ENCODE measurements at places on chromosomes 4 and X. TPM values are rescaled to one million over a fixed set of nuclear protein-coding genes. Genes with fewer than 3 reads are reported as not detected.

MAGEE1 gene
- 2.9 TPM for polyA plus RNA-seq

CLDN34 gene
- polyA plus RNA-seq: not detected

ADAMTS3 gene
- polyA plus RNA-seq: 0.15 TPM

DDIT4L gene
- polyA plus RNA-seq: 0.21 TPM

NMU gene
- polyA plus RNA-seq: not detected

- no peaks in the 10 kb centered on the region for H3K27me3 ChIP-seq
- H3K4me3 ChIP-seq: peak overlapping the region; percentile 58
- no peaks in the 10 kb centered on the region for H3K36me3 ChIP-seq
Observed at GRCh38 chr4:89307178-89307445, 488 bp downstream of the GPRIN3 start.

DNA sequence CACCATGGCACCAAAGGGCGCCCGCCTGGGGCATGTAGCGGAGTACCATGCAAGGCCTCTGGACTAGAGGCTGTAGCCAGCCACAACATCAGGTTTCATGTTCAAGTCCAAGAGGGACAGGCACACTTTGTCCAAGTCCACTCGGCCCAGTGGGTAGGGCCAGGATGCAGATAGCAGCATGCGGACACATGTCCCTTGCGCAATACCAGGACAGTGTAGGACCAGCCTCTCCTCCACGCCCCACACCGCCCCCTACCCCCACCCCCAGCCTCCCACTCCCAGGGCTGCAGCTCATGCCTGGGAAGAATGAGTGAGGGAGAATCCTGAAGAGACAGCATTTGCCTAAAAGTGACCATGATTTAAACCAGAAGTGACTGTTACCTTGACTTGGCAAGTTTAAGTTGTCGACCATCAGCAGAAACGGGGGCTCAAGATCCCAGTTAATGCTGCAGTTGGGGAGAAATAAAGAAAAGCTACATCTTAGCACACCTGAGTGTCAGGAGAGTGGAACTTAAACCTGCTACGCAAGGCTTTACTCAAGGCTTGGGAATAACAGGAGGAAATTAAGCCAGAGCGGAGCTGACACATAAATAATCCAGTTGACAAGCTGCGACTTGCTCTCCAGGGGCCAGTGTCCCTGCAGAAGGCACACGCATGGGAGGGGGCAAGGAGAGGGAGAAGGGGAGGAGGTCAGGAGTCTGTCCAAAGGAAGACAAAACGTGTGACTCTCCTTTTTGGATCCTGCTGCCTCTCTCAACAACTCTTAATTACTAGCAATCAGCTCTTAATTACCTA lies 221.7 kb downstream of the BCOR start:
- DNase-seq: no peak
- H3K27ac ChIP-seq: no peak overlapping the region
- no peaks in the 10 kb centered on the region for H3K27me3 ChIP-seq
- H3K4me1 ChIP-seq: no peaks in the 10 kb centered on the region
- H3K36me3 ChIP-seq: no peaks in the 10 kb centered on the region

DNA sequence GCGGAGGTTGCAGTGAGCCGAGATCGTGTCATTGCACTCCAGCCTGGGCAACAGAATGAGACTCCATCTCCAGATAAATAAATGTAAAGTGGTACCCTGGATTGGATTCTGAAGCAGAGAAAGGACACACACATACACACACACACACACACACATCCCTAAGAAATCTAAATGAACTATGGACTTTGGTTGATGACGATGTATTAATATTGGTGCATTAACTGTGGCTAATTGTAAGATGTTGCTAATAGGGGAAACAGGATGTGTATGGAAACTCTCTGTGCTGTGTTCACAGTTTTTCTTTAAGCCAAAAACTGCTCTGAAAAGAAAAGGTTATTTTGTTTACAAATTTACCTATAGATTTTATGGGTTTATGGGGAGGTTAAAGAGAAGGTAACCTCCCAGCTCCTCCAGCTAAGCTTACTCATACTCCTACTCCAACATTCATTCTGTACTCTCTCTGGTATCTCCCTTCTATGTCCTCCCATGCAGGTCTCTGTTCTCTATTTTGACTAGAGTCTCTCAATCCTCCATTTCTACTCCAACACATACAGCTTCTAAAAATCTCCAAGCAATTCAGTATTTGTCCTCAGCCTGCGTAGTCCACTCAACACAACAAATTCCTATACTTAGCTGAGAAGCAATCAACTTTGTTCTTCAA lies 46.5 kb upstream of the RELL1 start:
- no peak for DNase-seq
- H3K4me3 ChIP-seq: no peak overlapping the region
- no peak overlapping the region for H3K27ac ChIP-seq
- H3K27me3 ChIP-seq: no peaks in the 10 kb centered on the region
- no peaks in the 10 kb centered on the region for H3K36me3 ChIP-seq
- H3K4me1 ChIP-seq: no peaks in the 10 kb centered on the region

DNA sequence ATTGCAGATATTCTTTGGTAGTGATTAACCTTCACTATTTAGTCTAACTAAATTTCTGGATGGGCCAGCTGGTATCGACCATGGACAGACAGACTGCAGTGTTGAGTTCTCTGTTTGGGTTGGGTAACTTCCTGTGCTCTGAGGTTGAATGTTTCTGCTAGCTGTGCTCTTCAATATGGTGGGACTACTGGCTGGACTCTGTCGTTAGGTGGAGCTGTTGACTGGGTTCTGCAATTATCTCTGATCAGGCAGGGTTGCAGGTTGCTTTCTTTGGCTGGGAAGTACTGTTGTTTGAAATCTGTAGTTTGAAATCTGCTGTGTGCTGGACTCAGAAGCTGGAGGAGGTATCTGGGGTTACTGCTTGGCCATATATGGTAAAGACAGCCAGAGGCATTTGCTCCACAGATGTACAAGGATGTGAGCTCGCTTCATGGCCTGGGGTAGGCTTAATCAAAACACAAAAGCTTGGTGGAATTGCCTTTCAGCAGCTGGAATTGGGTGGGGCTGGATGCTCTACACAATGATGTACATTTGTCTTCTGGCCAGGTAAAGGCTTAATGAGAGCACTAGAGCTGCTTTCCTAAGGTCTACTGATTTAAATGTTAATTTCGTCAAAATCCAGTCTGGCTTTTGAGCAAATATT lies 1472.0 kb downstream of the FAM133A start:
- DNase-seq: no peak
- H3K27me3 ChIP-seq: no peaks in the 10 kb centered on the region
- no peak overlapping the region for H3K4me3 ChIP-seq
- H3K27ac ChIP-seq: no peak overlapping the region
- H3K36me3 ChIP-seq: no peaks in the 10 kb centered on the region

DNA sequence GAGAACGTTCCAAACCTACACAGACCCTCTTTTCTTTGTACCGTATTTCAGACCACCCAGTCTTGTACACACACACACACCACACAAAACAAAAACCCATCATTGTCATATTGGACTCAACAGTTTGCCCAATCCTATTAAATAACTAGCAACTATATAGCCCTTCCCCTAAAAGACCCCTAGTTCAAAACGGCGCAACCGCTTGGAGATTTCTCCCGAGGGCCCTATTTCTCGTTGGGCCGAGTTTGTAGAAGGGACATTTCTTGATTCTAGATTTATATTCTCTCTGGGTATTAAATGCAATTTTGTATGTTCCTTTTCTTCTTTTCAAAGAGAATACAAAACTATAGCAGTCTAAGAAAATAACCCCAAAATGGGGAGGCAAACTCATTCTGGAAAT lies 547 bp upstream of the PDGFRA start:
- DNase-seq: no peak
- H3K27me3 ChIP-seq: peaks cover 82% of the 10 kb centered on the region
- H3K4me1 ChIP-seq: peaks cover 88% of the 10 kb centered on the region
- peak overlapping the region; percentile 74 for H3K27ac ChIP-seq

GRCh38 chrX:49312176-49312575 lies 8.7 kb downstream of the GAGE10 start:
- peaks cover 2% of the 10 kb centered on the region for H3K4me1 ChIP-seq
- H3K27ac ChIP-seq: no peak overlapping the region

- no peaks in the 10 kb centered on the region for H3K36me3 ChIP-seq
- H3K4me1 ChIP-seq: peaks cover 8% of the 10 kb centered on the region
- no peak for DNase-seq
- H3K4me3 ChIP-seq: peak within 1 kb of the TSS; percentile 21
- peaks cover 6% of the 10 kb centered on the region for H3K27me3 ChIP-seq
Observed at GRCh38 chrX:123184219-123184865, at the start of gene GRIA3. Gene GRIA3, plus strand, starts transcription at chrX:123184278. Its CDS starts 258 bp downstream, at chrX:123184536.

GRCh38 chrX:10579112-10580011 lies 41.0 kb downstream of the MID1 start:
- H3K4me3 ChIP-seq: no peak overlapping the region
- no peak for DNase-seq
- H3K36me3 ChIP-seq: no peaks in the 10 kb centered on the region
- peaks cover 8% of the 10 kb centered on the region for H3K27me3 ChIP-seq
- H3K27ac ChIP-seq: no peak overlapping the region

GRCh38 chr4:112664611-112665010 lies 27.7 kb downstream of the LARP7 start:
- no peak overlapping the region for H3K4me3 ChIP-seq
- H3K27ac ChIP-seq: no peak overlapping the region
- H3K4me1 ChIP-seq: no peaks in the 10 kb centered on the region
- H3K36me3 ChIP-seq: peaks cover 15% of the 10 kb centered on the region

DNA sequence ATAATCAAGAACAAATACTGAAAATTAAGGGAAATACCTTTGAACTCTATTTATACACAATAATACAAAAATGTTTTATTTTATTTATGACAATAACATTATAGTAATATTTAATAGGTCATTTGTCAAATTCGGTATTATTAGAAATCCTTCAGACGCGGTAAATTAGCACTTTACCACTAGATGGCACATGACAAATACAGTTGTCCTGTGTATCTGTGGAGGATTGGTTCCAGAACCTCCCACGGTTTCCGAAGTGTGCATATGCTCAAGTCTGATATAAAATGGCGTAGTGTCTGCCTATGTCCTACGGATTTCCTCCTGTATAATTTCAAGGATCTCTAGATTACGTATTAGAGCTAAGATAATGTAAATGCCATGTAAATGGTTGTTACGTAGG lies 8.1 kb upstream of the LINC00632 start:
- H3K4me3 ChIP-seq: no peak overlapping the region
- no peaks in the 10 kb centered on the region for H3K36me3 ChIP-seq
- no peaks in the 10 kb centered on the region for H3K4me1 ChIP-seq
- no peak overlapping the region for H3K27ac ChIP-seq
- DNase-seq: no peak
- no peaks in the 10 kb centered on the region for H3K27me3 ChIP-seq

- no peaks in the 10 kb centered on the region for H3K4me1 ChIP-seq
- H3K27ac ChIP-seq: no peak overlapping the region
- H3K27me3 ChIP-seq: no peaks in the 10 kb centered on the region
- no peaks in the 10 kb centered on the region for H3K36me3 ChIP-seq
- DNase-seq: no peak
Observed at GRCh38 chr4:139866276-139866962, 200.8 kb downstream of the MGST2 start.

DNA sequence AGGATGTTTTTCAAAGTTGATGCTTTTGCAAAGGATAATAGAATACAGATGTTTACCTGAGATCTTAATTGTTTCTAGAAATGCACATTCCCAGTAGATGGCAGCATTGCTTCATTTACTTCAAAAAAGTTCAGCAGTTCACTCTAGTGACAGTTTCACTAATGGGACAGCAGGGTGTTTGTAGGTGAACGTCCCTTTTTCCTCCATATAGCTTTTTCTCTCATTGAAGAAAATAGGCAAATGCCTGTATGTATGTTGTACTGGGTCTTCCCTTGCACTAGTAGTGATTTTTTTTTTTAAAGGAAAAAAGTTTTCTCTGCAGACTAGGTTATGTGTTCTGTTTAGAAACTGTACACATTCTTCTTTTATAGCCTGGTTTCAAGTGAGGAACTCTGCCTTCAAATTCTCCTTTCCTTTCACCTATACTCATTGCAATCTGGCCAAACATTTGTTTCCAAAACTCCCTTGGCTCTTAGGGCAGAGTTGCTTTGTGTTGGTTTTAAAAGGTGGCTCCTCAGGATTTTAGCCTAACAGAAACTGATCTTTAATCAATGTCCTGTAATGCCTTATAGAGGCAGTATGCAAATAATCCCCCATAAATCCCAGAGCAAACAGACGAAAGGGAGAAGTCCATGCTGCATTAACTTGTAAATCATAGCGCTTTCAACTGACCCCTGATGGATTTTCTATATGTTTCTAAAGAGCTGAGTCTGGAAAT lies 86.3 kb downstream of the EGF start:
- H3K27me3 ChIP-seq: no peaks in the 10 kb centered on the region
- H3K4me3 ChIP-seq: no peak overlapping the region
- H3K36me3 ChIP-seq: no peaks in the 10 kb centered on the region
- no peak overlapping the region for H3K27ac ChIP-seq
- no peaks in the 10 kb centered on the region for H3K4me1 ChIP-seq

DNA sequence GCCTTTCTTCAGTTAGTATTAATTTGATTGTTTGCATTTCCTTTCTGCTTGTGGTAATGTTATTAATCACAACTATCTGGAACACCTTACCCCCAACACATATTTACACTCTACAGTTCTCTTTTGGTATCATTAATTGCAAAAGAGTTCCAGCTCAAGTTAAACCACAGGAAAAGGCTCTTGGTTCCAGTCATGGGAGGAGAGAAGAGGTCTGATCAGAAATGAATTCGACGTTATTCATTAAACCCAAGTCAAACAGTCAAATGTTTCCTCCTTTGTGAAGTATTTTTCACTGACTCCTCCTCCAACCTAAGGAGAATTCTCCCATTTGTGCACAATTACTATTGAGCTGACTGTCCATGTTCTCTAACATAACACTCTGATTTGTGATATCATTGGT lies 91.4 kb downstream of the SLC39A8 start:
- H3K4me1 ChIP-seq: no peaks in the 10 kb centered on the region
- DNase-seq: no peak
- H3K4me3 ChIP-seq: no peak overlapping the region
- no peak overlapping the region for H3K27ac ChIP-seq
- H3K27me3 ChIP-seq: no peaks in the 10 kb centered on the region

GRCh38 chrX:45845142-45845541 lies 644.5 kb upstream of the DIPK2B start:
- no peak overlapping the region for H3K4me3 ChIP-seq
- no peaks in the 10 kb centered on the region for H3K27me3 ChIP-seq
- DNase-seq: no peak
- no peaks in the 10 kb centered on the region for H3K4me1 ChIP-seq
- H3K36me3 ChIP-seq: no peaks in the 10 kb centered on the region

GRCh38 chr4:157076578-157076947 lies 613 bp downstream of the GLRB start:
- H3K4me3 ChIP-seq: peak overlapping the region; percentile 23
- H3K27me3 ChIP-seq: peaks cover 6% of the 10 kb centered on the region
- no peak overlapping the region for H3K27ac ChIP-seq
- no peaks in the 10 kb centered on the region for H3K36me3 ChIP-seq
- peaks cover 10% of the 10 kb centered on the region for H3K4me1 ChIP-seq

- no peak for DNase-seq
- no peaks in the 10 kb centered on the region for H3K27me3 ChIP-seq
- no peaks in the 10 kb centered on the region for H3K36me3 ChIP-seq
- no peak overlapping the region for H3K4me3 ChIP-seq
- no peak overlapping the region for H3K27ac ChIP-seq
Observed at GRCh38 chr4:91058345-91058744, 931.2 kb downstream of the CCSER1 start.

GRCh38 chr4:40306976-40307375 lies 28.2 kb upstream of the CHRNA9 start:
- no peaks in the 10 kb centered on the region for H3K36me3 ChIP-seq
- H3K27me3 ChIP-seq: no peaks in the 10 kb centered on the region
- peaks cover 87% of the 10 kb centered on the region for H3K4me1 ChIP-seq
- no peak overlapping the region for H3K4me3 ChIP-seq

- H3K4me3 ChIP-seq: no peak overlapping the region
- H3K4me1 ChIP-seq: no peaks in the 10 kb centered on the region
- H3K27ac ChIP-seq: no peak overlapping the region
- DNase-seq: no peak
Observed at GRCh38 chrX:124426288-124427169, 80.2 kb downstream of the SH2D1A start.

GRCh38 chr4:3374011-3374645 lies 67.6 kb upstream of the HGFAC start:
- DNase-seq: peak; percentile 74
- H3K4me3 ChIP-seq: no peak overlapping the region
- no peaks in the 10 kb centered on the region for H3K27me3 ChIP-seq

All from spleen (tissue), 13 donors.